ENCODE measurements at places on chromosomes 2 and 18.

GRCh38 chr2:20400787-20401488 is 45.9 kb upstream of the RHOB start:
- no peak for DNase-seq

GRCh38 chr2:7992612-7993602 is 688.9 kb upstream of the ID2 start:
- no peak for DNase-seq

DNA sequence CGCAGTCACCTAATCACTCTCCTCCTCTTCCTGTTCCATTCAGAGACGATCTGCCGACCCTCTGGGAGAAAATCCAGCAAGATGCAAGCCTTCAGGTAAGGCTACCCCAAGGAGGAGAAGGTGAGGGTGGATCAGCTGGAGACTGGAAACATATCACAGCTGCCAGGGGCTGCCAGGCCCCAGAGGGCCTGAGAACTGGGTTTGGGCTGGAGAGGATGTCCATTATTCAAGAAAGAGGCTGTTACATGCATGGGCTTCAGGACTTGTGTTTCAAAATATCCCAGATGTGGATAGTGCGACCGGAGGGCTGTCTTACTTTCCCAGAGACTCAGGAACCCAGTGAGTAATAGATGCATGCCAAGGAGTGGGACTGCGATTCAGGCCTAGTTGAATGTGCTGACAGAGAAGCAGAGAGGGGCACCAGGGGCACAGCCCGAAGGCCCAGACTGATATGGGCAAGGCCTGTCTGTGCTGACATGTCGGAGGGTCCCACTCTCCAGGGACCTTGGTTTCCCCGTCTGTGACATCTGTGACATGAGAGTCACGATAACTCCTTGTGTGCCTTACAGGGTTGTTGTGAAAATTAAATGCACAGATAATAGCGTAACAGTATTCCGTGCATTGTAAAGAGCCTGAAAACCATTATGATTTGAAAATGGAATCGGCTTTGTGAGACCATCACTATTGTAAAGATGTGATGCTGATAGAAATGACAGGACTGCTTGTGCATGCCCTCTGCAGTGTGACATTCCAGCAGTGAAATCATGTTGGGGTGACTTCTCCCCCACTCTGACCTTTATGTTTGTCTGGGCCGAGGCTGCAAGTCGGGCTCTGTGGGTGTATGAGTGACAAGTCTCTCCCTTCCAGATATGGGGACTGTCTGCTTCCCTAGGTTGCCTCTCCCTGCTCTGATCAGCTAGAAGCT is 510 bp downstream of the IL1RN start:
- DNase-seq: no peak

- DNase-seq: no peak
These were observed 116.6 kb upstream of the NOSTRIN start for GRCh38 chr2:168685600-168686451.

- no peak for DNase-seq
These were observed 66.0 kb upstream of the HAAO start for GRCh38 chr2:42858140-42859005.

DNA sequence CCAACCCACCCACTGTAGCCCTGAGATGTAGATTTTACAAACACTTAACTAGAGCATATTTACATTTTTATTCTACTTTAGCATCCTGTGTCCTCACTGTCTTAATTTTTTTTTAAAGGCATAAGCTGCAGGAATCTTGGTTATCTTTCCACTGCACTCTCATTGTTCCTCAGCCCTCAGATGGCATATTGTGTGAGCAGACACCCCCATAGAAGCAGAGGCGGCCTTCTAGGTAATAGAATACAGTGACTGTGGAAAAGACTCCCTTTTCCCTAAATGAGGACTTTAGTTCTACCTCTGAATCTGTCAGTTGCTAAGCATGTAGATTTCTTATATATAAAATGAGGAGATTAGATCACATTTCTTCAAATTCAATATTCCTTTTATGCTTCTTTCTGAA is 543.5 kb upstream of the SPHKAP start:
- no peak for DNase-seq

DNA sequence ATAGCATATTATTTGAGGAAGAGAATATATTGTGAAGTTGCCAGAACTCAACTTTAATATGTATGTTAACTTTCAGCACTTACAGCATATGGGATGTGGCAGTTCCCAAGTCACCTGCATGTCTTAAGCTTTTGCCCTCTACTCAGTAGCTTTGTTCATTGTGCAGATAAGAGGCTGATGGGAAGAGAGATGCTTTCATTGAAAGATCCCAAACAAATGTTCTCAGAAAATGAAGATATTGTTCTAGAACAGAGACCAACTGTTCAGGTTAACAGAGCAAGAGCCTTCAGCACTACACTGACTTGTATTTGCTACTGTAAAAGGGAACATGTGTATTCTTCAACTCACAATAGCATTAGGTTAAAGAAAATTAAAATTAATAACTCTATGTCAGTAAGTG is 28.1 kb downstream of the GAREM1 start:
- no peak for DNase-seq

DNA sequence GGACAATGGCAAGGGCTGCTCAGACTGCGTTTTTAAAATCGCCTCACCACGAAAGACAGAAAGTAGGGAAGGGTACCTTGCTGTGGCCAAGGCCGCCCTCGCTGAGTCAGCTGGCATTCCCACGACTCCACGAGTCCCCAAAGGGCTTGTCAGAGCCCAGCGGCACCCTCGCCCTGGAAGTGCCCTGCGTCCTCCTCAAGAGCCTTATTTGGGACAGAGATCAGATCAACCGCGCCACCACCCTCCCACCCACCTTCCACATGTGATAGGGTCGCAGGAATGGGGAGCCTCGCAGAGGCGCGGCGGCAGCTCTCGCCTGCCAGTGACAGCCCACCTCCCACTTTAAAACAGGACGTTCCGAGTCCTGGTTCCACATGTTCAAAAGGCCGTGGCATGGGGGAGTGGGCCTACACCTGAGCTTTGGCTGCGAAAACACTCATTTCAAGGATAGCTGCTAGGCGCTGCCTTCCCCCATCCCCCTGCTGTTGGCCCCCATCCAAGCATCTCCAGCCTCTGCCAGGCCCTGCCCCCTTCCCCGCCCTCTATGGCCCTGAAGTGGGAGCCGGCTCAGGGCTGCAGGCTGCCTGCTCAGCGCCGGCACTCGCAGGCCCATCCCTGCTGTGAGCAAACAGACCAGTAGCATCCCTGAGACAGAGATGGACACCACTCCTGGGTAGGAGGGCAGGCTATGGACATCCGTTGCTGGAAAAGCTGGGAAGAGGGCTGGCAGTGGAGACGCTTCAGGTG is 38.1 kb upstream of the ARHGEF4 start:
- no peak for DNase-seq

GRCh38 chr2:194802589-194802988 is 854.4 kb upstream of the SLC39A10 start:
- no peak for DNase-seq

DNA sequence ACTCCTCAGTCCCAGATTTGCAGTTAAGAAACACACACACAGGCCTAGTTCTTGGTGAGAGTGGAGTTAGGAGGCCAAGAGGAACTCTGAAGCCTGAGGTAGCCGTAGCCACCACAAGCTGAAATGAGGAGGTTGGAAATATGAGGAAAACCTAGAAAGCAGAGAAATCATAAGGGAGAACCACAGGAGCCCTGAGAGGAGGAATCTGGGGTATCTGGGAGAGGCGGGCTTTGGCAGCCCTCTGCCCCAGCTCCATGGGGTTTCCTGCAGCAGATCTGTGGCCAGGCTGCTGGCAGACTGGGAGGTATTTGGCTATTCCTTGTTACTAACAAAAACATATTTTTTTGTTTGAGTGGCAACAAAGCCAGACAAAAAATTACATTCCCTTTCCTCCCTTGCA is 11.0 kb downstream of the SOX11 start:
- no peak for DNase-seq

- DNase-seq: no peak
These were observed 52.9 kb downstream of the DCDC2C start for GRCh38 chr2:3756306-3756705.

GRCh38 chr18:13934676-13935075 is 19.3 kb upstream of the MC2R start:
- DNase-seq: no peak

GRCh38 chr2:181411105-181411849 is 45.9 kb upstream of the ITGA4 start:
- no peak for DNase-seq
